AG08395 (cell line): ENCODE measurements at places on chromosomes 7 and 10.

DNA sequence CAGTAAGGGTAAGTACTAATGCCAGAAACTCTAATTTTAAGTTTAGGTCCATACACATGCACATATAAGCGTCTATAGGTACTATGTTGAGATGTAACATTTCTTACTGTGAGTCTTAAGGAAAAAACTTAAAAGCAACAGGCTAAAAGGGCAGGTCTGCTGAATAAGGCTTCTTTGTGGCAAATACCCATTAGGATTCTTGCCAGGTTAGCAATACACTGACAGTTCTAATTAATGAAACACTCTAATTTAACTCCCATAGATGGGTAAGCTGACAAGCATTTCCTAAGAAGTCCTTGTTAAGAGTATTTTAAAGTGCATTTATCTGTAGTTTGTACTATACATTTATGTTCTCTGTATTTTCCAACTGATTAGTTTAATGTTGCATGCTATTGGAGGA lies 14.0 kb downstream of the SCRN1 start:
- no peak for DNase-seq

GRCh38 chr10:119270762-119271366 lies 63.5 kb downstream of the GRK5 start:
- no peak for DNase-seq

GRCh38 chr7:86477343-86477935 lies 166.3 kb upstream of the GRM3 start:
- no peak for DNase-seq

GRCh38 chr7:31000161-31000693 lies 36.5 kb downstream of the GHRHR start:
- no peak for DNase-seq

DNA sequence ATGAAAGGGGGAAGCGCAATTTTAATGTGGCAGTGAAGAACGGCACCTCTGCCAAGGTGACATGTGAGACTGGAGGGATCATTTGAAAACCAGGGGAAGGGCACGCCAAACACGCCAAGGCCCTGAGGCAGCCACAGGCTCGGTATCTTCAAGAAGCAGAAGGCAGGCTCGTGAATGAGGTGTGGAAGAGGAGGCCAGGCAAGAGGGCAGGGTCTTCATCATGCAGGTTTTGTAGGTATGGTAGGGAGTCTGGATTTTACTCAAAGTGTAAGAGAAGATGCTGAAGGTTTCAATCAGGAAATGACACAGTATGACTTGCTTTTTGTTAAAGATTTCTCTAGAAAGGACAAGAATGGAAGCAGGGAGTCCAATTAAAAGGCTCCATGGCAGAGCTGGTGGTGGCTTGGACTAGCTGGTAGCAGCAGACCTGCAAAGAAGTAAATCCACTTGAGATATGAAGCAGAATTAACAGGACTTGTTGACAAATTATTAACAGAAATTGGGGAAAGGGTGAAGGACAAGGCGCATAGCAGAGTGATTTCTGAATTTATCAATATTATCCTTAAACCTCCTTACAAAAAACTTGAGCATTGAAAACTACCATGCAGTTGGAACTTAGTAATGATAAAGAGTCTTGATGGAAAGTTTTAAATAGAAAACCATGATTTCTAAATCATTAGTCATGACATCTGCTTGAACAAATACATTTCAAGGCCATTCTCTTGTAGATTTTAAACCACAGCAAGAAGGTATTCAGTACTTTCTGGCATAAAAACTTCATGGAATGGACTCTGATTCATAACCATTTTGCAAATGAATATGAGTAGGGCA lies 70.4 kb downstream of the COA1 start:
- peak; percentile 70 for DNase-seq

GRCh38 chr10:28077889-28078288 lies 79.0 kb upstream of the ODAD2 start:
- DNase-seq, result peak; percentile 46

GRCh38 chr7:2260820-2261219 lies 18.8 kb downstream of the NUDT1 start:
- no peak for DNase-seq

- no peak for DNase-seq
These were observed 574.6 kb downstream of the GALNT17 start for GRCh38 chr7:71706597-71706975.

DNA sequence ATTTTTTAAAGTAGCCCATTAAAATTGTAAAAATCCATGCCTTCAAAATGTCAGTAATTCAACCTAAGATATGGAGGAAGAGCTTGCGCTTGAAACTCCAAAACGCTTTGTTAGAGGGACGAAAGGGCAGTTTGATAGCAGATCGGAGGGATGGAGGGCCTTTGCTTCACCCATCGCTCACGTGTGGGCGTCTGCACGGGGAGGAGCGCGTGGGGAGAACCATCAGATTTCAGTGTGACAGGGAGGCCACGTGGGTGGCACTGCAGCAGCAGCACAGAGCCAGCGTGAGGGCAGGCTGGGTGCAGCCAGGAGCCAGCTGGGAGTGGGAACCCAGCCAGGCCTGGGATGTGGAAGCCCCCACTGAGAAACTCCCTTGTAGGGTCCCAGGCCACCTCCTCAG lies 325.5 kb downstream of the PAXIP1 start:
- DNase-seq, result no peak

DNA sequence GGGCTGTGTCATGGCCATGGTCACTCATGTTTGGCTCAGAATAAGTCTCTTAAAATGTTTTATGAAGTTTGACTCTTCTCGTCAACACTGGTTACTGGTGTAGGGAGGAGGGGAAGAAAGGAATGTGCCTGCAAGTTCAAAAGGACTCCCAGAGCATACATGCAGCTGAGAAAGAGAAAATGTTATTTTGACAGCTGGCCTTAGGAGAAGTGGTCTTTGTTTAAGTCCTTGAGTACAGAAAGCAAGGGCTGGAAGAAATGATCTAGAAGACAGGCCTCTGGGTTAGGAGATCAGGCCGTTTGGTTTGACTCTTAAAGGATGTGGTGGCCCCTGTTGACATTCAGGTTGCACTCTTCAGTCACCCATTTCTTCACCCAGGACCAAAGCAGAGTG lies 245.5 kb downstream of the REEP3 start:
- peak; percentile 25 for DNase-seq

DNA sequence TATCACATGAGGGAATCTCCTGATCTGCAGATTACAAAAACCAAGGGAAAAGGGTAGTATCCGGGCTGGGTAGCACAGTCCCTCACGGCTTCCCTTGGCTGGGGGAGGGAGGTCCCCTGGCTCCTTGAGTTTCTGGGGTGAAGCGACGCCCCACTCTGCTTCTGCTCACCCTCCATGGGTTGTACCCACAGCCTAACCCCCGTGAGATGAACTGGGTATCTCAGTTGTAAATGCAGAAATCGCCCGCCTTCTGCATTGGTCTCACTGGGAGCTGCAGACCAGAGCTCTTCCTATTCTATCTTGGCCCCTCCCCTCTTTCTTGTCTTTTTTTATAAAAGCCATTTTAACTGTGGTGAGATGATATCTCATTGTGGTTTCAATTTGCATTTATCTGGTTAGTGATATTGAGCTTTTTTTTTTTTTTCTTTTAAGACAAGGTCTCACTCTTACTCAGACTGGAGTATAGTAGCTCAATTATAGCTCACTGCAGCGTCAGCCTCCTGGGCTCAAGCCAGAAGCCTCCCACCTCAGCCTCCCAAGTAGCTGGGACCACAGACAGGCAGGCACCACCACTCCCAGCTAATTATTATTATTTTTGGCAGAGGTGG lies 87.8 kb downstream of the ABCC2 start:
- DNase-seq, result no peak

DNA sequence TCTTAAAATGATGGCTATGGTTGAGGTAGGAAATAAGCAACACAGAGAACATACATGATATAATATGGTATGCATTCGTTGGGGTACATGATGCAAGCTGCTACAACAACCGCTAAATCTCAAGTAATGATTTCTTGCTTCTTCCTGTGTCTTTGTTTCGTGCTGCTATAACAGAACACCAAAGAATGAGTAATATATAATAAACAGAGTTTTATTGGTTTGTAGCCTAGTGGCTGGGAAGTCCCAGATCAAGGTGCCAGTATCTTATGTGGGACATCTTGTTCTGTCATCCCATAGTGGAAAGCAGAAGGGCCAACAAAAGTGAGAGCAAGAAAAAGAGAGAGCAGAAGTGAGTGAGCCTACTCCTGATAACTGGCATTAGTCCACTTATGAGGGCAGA lies 689.7 kb downstream of the SUGCT start:
- DNase-seq, result no peak

DNA sequence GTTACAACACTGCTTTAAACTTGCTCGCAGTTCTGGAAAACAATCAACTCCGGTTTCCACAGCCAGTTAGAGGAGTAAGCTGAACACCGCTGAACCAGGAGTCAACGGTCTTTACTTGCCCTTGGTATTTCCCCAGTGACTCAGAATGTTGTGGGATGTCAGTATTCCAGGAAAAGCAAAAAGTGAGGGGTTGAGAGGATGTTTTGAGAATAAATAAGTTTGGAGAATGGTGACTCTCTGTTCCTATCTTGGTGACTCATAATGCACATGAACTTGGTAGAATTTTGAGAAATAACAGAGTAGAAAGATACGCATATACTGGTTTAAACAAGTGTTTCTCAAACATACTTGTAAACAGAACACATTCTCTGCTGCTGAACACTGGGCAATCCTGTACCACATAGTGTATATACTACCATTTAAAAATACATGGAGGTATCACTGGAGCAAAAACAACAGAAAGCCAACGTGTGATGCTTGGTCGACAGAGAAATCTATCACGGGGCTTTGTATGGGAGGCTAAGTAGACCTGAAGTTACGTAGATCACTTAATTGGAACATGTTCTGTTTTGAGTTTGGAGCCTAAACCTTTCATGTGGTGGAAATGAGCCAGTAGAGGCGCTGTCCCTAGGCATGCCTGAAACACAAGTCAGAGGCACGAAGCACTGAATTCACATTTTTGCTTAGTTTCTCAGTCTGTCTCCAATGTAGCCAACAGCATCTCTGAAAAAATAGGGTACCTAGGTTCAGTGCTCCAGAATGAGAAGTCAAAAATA lies 534.3 kb downstream of the PARD3 start:
- DNase-seq, result peak; percentile 86

DNA sequence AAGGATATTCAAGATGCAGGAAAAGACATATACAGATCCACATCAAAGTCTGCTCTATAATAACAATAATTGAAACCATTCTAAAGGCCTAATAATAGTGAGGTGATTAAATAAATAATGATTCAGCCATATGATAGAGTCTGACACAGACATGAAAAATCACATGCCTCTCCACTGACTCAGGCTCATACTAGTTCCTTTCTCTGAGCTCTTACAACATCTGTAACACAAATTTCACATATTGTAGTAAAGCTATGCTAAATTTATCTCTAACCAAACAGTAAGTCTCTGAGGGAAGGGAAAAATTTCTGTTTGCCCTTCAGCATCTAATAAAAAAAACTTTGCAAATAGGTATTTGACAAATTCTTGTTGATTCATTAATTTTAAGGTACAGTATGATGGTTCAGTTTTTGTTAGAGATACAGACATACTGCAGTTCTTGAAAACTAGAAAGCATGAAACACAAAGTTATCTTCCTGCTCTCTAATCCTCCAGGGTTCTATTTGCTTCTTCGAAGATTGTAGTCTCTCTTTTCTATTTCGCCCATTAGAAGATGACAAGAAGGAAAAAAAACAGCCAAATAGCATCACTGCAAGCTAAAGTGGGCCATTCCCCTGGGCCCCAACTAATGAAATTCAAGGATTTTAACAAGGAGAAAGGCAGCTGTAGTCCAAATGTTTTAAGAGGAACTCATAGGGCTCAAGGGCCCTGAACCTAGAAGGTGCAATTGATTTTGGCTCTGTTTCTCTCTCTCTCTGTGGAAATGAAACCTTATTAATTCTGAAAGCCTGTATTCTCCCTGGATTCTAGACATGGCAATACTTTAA lies 53.9 kb downstream of the CUBN start:
- DNase-seq, result peak; percentile 67

GRCh38 chr7:91193141-91193540 lies 71.1 kb upstream of the FZD1 start:
- peak; percentile 33 for DNase-seq

- peak; percentile 56 for DNase-seq
These were observed 3.6 kb upstream of the ARID5B start for GRCh38 chr10:61897671-61898434.

DNA sequence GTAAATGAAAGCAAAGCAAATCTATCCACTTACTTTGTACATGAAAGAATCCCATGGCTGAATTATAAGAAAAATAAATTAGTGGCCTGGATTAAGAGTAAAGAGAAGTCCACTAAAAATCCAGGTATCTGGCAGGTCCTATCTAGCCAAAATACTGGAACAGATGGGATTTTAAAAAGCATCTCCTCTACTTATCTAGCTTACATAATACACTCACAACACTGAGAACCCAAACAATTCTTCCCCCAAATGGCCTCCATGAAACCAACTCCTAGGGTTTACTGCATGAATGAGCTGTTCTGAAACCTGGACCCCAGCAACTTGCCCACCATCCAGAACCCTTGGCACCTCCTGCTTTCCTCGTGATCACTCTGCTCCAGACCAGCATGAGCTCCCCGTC lies 61.3 kb downstream of the AFAP1L2 start:
- no peak for DNase-seq

GRCh38 chr10:93926613-93927012 lies 32.8 kb downstream of the SLC35G1 start:
- no peak for DNase-seq
